NCI-H2029 (cell line): ENCODE measurements at places on chromosomes 6 and 20.

GRCh38 chr6:41563060-41563776 is 17.0 kb downstream of the FOXP4 start:
- DNase-seq, result no peak

GRCh38 chr6:79833964-79834284 is 113.4 kb downstream of the ELOVL4 start:
- no peak for DNase-seq

- DNase-seq, result no peak
Measured at GRCh38 chr20:10919396-10920140, 245.8 kb upstream of the JAG1 start.

DNA sequence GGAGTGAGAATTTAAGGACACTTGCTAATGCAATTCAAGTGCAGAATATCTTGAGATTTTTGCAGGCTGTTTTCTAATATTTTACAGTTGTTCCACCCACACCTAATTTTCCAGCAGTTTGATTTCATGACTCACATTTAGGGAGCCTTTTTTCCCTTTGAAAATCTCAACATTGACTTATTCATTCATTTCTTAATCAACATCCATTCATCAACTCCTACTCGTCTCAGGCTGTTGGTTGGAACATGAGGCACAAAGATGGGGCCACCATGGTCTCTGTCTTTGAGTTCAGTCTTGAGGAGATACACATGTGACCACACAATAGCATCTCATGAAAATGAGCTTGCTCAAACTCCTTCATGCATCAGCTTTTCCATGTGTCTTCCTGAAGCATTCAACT is 135.6 kb downstream of the UNC5CL start:
- no peak for DNase-seq

DNA sequence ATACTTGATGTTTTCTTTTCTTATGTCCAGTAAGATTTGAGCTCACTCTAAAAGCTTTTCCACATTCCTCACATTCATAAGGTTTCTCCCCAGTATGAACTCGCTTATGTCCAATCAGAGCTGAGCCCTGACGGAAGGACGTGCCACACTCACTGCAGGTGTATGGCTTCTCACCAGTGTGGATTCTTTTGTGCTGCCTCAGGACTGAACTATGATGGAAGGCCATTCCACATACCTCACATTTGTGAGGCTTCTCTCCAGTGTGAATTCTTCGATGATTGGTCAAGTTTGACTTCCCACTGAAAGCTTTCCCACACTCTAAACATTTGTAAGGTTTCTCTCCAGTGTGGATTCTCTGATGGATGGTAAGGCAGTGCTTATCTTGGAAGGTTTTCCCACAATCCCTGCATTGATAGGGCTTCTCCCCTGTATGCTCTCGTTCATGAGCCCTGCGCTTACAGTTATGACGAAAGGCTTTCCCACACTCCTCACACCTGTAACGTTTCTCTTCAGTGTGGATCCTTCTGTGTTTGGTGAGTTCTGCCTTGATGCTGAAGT is 9.9 kb downstream of the ZNF311 start:
- DNase-seq, result no peak

GRCh38 chr6:37324131-37325033 is 29.4 kb upstream of the RNF8 start:
- DNase-seq, result no peak

DNA sequence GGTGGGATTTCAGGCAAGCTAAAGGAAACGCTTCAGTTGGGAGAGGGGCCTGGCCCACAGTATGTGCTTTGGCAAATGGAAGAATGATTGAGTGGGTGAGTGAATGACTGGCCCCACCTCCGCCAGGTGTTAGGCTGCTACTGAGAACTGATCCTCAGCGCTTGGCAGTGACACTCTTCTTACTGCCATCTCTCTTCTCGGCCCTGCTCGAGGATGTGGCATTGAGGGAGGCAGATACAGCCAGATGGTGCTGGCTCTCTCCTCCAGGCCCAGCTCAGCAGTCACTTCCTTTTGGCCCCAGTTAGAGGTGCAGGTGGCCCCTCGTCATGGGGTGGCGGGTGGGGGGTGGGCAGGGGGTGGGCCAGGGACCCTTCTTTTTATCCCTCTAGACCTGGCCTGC is 38.9 kb upstream of the KCNK5 start:
- DNase-seq, result peak; percentile 77

DNA sequence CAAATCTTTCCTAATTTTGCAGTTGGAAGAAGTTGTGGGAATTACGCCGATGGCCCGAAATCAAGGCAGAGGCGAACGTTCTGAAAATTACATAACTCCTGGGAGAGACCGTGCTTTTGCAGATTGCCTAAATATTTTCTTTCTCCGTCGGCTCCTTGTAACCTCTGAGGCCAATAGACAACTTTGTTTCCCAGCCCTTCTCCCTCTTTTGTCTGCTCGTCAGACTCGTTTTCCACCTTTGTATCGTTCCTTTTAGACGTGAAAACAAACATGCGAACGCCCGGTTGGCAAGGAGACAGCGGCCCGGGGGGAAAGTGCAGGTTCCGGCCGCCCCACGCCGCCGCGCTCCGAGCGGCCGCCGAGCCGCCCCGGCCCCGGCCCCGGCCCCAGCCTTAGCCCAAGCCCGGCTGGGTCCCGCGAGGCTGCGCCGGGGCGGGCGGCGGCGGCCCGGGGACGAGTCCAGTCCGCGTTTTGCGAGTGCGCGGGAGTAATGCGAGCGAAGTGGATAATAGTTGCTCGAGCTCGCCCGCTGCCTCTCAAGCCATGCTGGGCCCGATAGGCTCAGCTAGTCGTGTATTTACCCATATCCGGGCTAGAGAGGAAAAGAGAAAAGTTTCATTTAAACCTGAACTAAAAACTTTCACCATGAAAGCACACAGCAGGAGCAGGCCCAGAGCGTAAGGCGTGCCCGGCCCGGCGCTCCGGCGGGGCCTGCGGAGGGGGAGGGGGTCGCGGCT is at the start of gene ARID1B:
Gene ARID1B, plus strand, starts transcription at position 539 of the 737 bp plus-strand sequence. CDS start 303 bp downstream, outside the sequence.
- peak; percentile 75 for DNase-seq

DNA sequence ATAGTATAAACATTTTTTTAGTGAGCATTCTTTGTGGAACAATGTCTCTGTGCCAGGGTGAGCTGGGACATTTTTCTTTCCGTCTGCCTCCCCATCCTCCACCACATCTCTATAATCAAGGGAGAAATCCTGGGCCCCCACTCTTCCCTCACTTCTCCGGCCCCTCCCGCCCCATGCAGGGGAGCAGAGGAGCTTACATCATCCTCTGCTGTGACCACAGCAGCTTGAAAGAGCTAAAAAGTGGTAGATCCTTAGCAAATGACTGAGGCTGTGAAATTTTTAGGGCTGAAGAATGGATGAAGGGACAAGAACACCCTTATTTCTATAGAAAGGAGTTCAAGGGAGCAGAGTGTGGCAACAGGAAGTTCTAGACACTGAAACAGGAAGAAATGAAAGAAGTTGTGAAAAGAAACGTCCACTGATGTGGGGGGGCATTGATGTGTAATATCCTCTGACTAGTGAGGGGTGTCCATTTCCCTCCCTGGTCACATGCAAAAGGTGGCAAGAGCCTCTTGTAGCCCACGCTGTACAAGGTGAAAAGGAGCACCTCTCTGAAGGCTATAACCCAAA is 380.3 kb upstream of the JARID2 start:
- no peak for DNase-seq

DNA sequence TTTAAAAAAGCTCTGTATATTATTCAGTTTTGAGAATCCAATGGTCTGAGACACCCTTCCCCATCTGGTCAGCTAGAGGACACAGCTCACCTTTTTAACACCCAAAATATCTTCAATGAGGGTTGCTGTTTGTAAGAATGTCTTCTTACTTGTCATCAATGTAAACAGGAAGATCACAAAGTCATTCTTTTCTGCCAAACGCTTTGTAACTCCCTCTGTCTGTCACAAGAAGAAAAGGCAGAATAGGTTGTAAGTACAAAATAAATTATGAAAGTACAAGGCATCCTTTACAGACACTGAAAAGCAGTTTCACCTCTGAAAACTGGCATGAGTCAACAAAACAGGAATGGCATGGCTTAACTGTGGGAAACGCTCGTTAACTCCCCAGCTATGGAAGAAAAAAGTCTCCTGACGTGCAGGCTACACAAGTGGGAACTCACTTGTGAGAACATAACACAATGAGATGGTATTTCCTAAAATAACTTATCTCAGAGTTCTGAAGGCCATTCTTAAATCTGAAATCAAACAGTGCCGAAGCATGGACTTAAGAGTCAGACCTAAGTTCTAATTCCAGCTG is 42.7 kb downstream of the TRPC4AP start:
- no peak for DNase-seq

GRCh38 chr6:6221787-6222535 is 98.5 kb downstream of the F13A1 start:
- peak; percentile 35 for DNase-seq

DNA sequence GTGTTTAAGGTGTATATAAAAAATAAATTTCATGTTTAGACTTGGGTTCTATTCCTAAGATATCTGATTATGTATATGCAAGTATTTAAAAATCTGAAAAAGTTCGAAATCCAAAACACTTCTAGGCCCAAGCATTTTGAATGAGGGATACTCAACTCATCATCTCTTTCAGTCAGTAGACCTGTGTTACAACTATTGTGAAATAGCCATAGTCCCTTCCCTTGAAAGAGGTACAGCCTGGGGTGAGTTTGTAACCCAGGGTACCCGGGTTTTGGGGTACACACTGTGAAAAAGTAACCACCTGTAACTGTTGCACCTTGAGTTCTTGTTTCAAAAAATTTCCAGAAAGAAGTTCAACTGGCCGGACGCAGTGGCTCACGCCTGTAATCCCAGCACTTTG is 76.6 kb upstream of the DOK5 start:
- no peak for DNase-seq

GRCh38 chr20:56587307-56588041 is 41.6 kb upstream of the TFAP2C start:
- no peak for DNase-seq

DNA sequence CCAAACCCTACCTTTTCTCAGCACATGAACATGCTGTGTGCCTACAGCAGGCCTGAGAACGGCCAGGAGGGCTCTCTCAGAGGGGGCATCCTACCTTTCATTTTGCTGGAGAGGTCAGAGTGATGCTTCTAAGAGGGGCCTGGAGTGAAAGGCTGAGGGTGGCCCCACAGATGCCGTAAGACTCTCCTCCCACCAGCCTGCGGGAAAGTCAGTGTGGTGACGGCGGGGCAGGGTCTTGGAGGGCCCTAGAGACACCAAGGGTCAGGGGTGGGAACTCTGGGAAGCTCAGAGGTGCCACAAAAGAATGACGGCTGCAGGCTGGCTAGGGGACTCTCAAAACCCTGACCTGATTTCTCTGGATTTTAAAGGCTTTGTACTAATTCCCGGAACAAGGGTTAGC is 107.6 kb downstream of the SLC23A2 start:
- DNase-seq, result no peak

DNA sequence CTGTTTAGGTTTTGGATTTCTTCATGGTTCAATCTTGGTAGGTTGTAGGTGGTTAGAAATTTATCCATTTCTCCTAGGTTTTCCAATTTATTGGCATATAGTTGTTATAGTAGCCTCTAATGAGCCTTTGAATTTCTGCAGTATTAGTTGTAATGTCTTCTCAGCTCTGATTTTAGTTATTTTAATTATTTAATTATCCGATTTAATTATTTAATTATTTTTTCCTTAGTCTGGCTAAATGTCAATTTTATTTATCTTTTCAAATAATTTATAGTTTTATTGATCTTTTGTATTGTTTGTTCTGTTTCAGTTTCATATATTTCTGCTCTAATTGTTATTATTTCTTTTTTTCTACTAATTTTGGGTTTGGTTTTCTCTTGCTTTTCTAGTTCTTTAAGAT is 28.1 kb upstream of the SOX4 start:
- no peak for DNase-seq

GRCh38 chr20:11182720-11183119 is 508.9 kb upstream of the JAG1 start:
- no peak for DNase-seq

DNA sequence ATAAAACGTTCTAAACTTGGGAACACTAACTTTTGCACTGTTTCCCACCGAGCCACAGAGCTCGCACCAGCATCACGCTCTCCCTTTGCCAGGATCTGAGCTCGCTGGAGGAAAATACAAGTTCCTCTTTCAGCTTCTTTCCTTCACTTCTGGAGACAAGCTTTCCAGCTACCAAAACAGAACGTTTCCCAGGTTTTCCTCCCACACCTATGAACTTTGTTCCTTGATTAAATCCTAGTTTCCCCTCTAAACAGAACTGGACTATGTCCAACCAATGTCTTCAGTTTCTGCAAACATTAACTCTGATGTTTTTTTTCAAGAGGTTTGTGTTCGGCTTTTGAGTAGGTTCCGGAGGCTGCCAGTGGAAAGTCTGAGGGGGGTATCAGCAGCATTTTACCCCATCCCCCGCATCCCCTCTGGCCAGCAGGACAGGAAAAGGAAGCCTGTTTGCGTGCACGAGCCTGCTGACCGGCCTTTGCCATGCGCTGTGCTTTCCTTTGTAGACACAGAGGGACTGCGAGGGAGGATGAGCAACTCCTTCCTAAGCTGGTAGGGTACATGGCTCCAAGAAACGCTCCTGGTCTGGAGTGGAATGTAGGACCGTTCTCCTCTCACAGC is 135.5 kb downstream of the LY86 start:
- no peak for DNase-seq
